Activated CD4-positive, alpha-beta T cell treated with anti-CD3 and anti-CD28 coated beads, Interleukin-2, amount 10 ng/mL, durations not matched to agents 7 days and 5 days (primary cell): ENCODE measurements at places on chromosomes 6 and 20. TPM values are rescaled to one million over a fixed set of nuclear protein-coding genes. Genes with fewer than 3 reads are reported as not detected.
A peak's percentile ranks its signal among the peaks of the same experiment; 100 is the strongest.

HLA-DQB1 gene
- 24.1 TPM for total RNA-seq

EFCAB8 gene
- 1.2 TPM for total RNA-seq

NEDD9 gene
- total RNA-seq: 47.7 TPM

SLC52A3 gene
- total RNA-seq: not detected

- H3K36me3 ChIP-seq: peaks cover 16% of the 10 kb centered on the region
- H3K27me3 ChIP-seq: no peaks in the 10 kb centered on the region
- H3K4me3 ChIP-seq: no peak overlapping the region
- no peak for DNase-seq
- H3K4me1 ChIP-seq: peaks cover 13% of the 10 kb centered on the region
- H3K27ac ChIP-seq: no peak overlapping the region
Measured at GRCh38 chr6:45504947-45505346, 127.2 kb upstream of the SUPT3H start.

- DNase-seq: no peak
- no peak overlapping the region for H3K27ac ChIP-seq
- H3K27me3 ChIP-seq: peaks cover 7% of the 10 kb centered on the region
- peaks cover 7% of the 10 kb centered on the region for H3K4me1 ChIP-seq
Measured at GRCh38 chr6:47375426-47375825, 65.7 kb upstream of the TNFRSF21 start.

- DNase-seq: no peak
- H3K4me1 ChIP-seq: no peaks in the 10 kb centered on the region
- no peaks in the 10 kb centered on the region for H3K27me3 ChIP-seq
- H3K4me3 ChIP-seq: no peak overlapping the region
- no peak overlapping the region for H3K27ac ChIP-seq
Measured at GRCh38 chr6:168411793-168412192, 29.2 kb upstream of the SMOC2 start.

- no peak overlapping the region for H3K27ac ChIP-seq
- H3K36me3 ChIP-seq: no peaks in the 10 kb centered on the region
- no peak for DNase-seq
- peaks cover 6% of the 10 kb centered on the region for H3K4me1 ChIP-seq
- H3K4me3 ChIP-seq: no peak overlapping the region
Measured at GRCh38 chr6:73528897-73529296, 8.1 kb upstream of the EEF1A1 start.

DNA sequence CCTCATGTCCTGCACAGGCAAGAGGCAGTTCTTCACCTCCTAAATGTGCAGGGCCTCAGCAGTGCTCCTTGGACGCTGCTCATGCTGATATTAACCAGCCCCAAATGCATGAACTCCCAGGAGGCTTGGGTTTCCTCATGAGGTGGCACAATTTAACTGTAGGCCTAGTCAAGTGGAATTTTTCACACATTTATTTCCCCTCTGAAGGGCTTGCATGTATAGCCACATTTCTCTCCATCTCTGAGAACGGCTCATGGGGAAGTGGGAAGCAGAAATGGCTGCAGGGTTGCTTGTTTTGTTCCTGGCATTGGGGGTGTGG is 72.8 kb upstream of the PAX1 start:
- no peak overlapping the region for H3K4me3 ChIP-seq
- no peak overlapping the region for H3K27ac ChIP-seq
- H3K4me1 ChIP-seq: no peaks in the 10 kb centered on the region
- no peaks in the 10 kb centered on the region for H3K36me3 ChIP-seq
- no peak for DNase-seq

GRCh38 chr6:150267686-150268561 is 100.9 kb upstream of the IYD start:
- peaks cover 3% of the 10 kb centered on the region for H3K27me3 ChIP-seq
- no peak overlapping the region for H3K4me3 ChIP-seq
- H3K4me1 ChIP-seq: no peaks in the 10 kb centered on the region
- H3K27ac ChIP-seq: no peak overlapping the region

- H3K27ac ChIP-seq: no peak overlapping the region
- no peak for DNase-seq
- no peaks in the 10 kb centered on the region for H3K4me1 ChIP-seq
Measured at GRCh38 chr20:57244627-57245214, 21.7 kb downstream of the BMP7 start.

DNA sequence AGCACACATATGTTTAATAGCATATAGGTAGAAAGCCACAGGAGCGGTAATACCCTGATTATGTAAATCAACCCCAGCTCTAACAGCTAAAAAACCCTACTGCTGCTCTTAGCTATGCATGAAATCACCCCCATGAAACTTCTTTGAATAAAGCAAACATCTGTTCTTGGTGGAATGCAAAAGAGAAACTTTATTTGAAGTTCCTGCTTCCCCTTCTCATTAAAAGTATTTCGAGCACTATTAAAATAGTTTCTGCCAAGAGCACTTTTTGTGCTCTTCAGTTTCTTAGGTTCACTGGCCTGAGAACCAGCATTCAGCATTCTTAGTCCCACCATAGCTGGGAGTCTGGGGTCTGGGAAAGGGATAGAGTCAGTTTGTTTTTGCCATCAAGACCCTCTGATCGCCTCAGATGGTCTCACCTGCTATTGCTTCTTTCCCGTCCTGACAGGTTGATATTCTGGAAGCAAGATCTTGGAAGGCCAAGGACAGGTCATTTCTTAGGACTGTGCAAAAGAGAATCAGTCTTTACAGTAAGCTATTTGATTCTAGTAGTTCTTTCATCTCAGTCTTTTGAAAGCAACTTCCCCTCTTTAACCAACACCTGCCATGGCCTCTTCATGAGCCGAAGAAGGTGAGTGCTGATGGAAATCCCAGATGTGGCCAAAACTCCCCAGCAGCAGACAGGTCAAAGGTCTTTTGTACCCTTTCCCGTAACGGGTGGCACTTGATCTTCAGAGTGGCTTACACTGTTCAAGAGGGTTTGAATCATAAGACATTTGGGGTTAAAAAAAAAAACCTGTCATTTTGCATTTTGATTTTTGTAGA is 76.5 kb upstream of the TMEM170B start:
- DNase-seq: no peak
- H3K27ac ChIP-seq: no peak overlapping the region

DNA sequence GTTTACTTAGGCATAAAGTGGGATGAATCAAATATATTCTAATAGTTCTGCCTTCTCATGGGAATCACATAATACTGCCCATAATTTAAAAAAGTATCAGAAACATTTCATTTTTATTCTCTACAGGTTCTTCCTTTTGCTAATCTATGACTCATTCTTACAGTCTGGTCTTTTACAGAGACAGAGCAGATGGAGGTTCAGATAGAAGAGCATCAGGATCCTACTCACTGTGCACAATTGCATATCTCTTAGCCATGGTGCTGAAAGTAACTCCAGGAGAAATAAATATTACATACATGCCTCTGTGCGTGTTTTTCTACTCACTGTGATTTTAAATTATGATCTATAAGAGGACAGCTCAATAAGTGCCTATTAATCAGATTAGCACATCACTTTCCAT is 16.3 kb upstream of the OR2B6 start:
- no peak for DNase-seq
- H3K27ac ChIP-seq: no peak overlapping the region
- no peaks in the 10 kb centered on the region for H3K36me3 ChIP-seq
- H3K4me3 ChIP-seq: no peak overlapping the region
- H3K27me3 ChIP-seq: peaks cover 48% of the 10 kb centered on the region

DNA sequence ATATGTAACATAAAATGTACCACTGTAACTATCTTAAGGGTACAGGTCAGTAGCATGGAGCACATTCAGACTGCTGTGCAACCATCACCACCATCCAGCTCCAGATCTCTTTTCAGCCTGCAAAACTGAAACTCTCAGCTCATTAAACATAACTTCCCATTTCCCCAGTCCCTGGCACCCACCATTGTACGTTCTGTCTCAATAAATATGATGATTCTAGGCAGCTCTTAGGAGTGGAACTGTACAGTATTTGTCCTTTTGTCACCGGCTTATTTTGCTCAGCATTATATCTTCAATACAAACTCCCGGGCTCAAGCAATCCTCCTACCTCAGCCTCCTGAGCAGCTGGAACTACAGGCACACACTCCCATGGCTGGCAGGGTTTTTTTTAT is 1.5 kb downstream of the ZC3H12D start:
- peaks cover 69% of the 10 kb centered on the region for H3K4me1 ChIP-seq
- H3K36me3 ChIP-seq: peaks cover 31% of the 10 kb centered on the region
- DNase-seq: no peak
- H3K27me3 ChIP-seq: no peaks in the 10 kb centered on the region
- H3K4me3 ChIP-seq: peak overlapping the region; percentile 78

DNA sequence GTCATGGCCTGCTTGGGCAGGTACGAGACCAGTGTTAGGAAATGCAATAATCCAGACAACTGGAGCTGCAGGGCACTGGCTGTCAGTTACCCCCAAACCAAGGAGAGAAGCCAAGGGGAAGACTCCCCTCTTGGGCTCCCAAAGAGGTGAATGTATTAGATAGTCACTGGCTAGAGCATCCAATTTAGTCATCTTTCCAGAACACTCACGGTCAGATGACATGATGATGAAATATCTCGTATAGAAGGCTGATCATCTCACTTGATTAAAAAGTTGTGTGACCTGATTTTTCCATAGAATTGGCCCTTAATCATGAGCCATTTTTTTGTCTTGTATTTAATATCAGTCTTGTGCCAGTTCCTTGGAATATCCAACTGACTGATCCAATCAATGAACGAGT is 40.7 kb downstream of the SLC22A3 start:
- DNase-seq: no peak
- no peaks in the 10 kb centered on the region for H3K27me3 ChIP-seq
- no peak overlapping the region for H3K27ac ChIP-seq
- no peaks in the 10 kb centered on the region for H3K36me3 ChIP-seq
- H3K4me1 ChIP-seq: no peaks in the 10 kb centered on the region
